SHP77 (cell line): ENCODE measurements at places on chromosomes 5 and 9.

DNA sequence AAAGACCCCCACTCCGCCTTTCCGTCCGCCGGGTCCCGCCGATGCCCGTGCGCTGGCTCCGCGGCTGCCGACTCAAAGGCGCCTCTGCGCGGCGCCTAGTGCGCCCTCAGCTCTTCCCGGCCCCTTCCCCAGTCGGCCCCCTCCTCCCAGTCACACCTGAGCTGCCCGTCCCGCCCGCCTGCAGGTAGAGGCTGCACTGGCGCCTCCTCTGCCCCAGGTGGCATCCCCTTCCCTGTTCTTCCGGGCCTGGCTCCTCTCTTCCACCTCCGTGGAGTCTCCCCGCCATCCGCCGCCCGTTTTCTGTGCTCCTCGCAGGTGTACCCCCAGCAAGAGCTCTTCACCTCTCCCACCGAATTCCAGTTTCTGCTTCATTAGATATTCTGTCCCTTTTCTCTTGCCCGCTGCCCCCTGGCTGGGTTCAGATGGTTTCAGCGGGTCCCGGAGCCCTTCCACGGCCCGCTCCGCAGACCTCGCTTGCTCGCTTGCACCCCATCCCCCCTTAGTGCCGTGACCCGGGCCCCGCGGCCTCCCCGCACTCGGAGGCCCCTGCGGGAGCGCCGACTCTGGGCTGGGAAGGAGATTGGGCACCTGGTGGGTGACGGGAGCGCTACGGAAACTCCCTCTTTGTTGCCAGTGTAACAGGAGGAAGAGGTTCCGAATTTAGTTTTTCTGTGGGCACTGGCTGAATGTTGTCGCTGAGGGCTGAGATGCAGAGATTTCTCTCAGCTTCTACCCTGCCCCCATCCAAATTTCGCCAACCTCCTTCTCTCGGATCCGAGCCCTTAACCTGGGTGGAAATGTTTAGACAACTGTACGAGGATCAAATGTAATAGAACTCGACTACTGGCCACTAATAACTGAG, 809 bp downstream of the SLC44A1 start:
- DNase-seq, result peak; percentile 11

DNA sequence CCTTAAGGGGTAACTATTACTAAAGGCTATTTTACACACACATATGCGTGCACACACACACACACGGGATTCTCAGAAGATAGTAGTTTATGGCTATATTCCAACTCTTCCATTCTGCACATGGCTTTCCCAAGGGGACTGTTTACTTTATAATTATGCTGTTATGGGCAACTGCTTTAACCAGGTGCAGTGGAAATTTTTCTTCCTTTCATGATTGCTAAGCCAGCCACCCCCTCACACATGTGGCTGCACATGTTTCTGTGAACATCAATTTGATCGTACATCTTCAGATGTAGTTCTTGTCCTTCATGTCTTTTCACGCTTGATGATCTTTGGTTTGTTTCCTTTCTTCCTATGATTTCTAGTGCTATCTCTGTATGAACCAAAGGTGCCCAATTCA, 37.0 kb downstream of the MRPS30 start:
- DNase-seq, result peak; percentile 81

DNA sequence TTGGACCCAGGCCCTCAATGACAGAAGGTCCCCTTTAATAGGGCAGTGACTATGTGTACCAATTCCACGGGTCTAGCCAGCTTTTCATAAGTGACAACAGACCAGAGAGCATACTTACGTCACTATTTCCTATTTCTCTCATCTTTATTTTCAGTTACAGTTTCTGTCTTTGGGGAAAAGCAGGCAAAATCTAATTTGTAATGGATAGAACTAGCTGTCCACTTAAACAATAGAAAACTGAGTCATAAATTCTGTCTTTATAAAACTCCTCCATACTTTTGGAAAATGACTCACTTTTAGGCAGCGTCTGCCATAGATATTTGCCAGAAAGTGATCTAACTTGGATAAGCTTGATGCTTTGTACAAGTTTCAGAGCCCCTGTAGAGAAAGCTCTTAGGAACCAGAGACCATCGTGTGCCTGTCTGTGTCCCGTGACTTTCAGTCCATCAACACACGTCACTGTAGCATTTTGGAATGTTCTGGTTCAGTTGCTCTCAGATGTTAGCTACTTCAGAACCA, 101.9 kb downstream of the F2RL2 start:
- no peak for DNase-seq

GRCh38 chr9:130607640-130608420, 28.5 kb downstream of the FUBP3 start:
- DNase-seq, result no peak

GRCh38 chr5:86748538-86749105, 130.9 kb downstream of the COX7C start:
- no peak for DNase-seq

DNA sequence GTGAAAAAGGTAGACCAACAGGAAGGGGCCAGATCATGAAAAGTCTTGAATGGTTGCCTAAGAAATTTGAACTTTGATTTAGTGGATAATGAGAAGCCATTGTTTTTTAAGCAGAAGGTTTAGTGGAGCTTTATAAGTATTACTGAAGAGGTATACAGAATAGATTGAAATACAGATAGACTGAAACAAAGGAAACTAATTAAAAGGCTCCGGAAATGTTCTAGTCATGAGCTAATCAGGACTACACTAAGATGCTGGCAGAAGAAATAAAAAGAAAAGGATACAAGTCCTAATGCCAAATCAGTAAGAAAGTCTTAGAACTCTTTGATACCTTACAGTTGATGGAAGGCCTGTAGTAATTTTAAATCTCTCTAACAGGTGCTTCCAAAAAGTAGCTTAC, 45.7 kb upstream of the RFX3 start:
- DNase-seq, result no peak

DNA sequence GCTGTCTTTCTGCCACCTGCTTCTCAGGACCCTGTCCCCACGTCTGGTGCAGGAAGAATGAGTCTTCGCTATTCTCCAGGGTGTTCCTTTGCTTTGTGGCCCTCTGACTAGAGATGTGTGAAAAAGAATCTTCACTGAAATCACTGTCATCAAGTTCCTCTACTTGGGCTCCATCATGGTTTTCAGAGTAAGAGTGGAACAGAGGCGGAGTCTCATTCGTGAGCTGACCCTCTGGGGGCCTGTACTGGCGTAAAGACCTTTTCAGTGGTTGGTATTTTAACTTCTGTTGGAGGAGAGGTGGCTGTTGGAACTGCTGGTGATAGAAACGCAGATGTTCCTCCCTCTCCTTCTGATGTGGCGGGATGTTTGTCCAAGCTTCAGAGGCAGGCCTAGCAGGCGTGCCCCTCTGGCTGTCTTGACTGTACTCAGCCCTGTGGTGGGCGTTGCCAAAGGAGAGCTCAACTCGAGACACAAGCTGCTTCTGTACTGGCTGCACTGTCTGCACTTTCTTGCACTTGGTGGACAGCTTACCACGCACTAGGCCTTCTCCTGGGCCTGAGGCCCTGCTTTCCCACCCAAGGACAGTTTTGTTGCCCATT, 72.0 kb downstream of the KIF24 start:
- DNase-seq, result no peak

DNA sequence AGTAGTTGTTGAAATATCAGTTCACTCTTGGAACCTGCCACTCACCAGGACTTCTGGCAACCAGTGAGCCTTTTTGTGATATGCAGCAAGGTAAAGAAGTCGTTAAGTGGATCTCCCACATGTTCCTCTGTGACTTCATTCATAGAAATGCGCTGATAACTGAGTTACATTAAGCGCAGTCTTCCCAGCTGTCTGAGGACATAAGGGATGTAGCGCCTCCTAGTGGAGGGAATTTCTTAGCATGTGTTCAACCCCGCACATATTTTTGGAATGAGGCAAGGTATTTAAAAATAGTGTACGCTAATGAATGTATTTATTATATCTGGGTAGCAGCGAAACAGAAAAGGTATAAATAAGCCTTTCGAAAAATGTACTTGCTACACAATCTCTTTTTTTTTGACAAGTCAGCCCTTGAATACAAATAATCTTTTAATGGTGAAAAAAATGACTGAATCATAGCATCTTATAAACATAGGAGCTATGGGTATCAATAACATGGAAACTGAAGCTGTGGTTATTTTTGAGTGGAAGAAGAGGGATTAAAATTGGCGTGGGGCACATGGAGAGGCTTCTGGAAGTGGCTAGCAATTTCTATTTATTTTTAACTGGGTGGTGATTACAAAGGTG, 38.0 kb downstream of the PALM2AKAP2 start:
- DNase-seq, result peak; percentile 82

DNA sequence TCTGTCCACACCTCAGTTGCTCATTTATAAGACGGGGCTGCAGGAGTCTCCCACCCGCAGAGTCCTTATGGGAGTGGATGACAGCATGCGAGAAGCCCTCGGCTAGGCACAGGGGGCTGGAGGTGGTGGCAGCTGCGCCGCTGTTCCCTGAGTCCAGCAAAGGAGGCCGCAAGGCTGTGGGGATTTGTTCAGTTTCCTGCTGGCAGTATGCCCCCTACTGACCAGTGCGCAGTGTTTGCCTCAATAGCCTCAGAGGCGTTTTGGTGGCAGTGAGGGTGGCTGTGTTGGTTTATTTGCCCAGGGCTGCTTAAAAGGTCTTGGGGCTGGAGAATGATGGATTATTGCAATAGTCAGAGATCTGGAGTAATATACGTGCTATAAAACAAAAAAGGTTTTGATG, 176.3 kb upstream of the OTULINL start:
- no peak for DNase-seq

GRCh38 chr5:40683305-40683704, 3.6 kb downstream of the PTGER4 start:
- no peak for DNase-seq
